ENCODE measurements at places on chromosomes 6 and 20.

DNA sequence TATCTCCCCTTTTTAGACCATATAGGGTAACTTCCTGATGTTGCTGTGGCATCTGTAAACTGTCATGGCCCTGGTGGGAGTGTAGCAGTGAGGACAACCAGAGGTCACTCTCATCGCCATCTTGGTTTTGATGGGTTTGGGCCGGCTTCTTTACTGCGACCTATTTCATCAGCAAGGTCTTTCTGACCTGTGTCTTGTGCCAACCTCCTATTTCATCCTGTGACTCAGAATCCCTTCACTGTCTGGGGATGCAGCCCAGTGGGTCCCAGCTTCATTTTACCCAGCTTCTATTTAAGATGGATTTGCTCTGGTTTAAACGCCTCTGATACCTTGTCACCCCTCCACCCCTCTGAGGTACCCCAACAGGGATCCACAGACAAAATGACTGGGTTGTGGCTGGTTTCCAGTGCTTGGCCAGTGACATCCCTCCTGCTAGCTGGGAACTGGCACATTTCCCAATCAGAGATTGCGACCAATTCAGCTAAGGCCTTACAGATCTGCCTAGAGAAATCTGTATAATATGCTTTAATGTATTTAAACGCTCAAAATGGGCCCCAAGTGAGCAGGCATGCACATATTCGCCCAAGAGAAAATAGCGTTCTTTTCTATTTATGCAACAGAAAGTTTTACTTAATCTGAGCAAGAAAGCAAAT, 315.6 kb upstream of the QKI start:
- H3K27me3 ChIP-seq, result no peaks in the 10 kb centered on the region
- peak; percentile 17 for DNase-seq
- H3K4me1 ChIP-seq, result no peaks in the 10 kb centered on the region
- no peaks in the 10 kb centered on the region for H3K36me3 ChIP-seq

DNA sequence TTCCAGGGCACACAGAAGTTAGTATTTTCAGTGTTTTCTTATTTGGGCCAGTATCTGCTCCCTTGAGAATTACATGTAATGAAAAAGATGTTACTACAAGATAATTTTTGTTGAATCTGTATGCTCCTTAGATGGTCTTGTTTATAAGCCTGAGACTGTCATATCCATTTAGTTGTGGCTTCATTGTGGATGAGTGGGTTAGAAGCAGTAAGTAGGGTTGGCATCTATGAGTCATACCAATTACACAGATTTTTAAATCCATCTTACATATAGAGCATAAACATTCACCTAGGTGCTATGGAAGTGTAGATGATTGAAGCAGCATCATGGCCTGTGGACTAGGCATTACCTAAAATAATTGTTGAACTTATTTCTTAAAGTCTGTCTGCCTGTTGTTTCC, 13.5 kb upstream of the BAG2 start:
- no peak overlapping the region for H3K27ac ChIP-seq
- H3K36me3 ChIP-seq, result peaks cover 65% of the 10 kb centered on the region
- no peak for DNase-seq
- H3K4me1 ChIP-seq, result no peaks in the 10 kb centered on the region

GRCh38 chr6:142058551-142059290, 74.0 kb upstream of the GJE1 start:
- H3K36me3 ChIP-seq, result no peaks in the 10 kb centered on the region
- no peak overlapping the region for H3K4me3 ChIP-seq
- no peak overlapping the region for H3K27ac ChIP-seq
- H3K27me3 ChIP-seq, result no peaks in the 10 kb centered on the region
- no peaks in the 10 kb centered on the region for H3K4me1 ChIP-seq

GRCh38 chr6:157989541-157990289, 8.1 kb downstream of the SYNJ2 start:
- no peak overlapping the region for H3K4me3 ChIP-seq
- H3K27ac ChIP-seq, result peak overlapping the region; percentile 78
- H3K27me3 ChIP-seq, result no peaks in the 10 kb centered on the region
- peak; percentile 79 for DNase-seq
- H3K4me1 ChIP-seq, result peaks cover 33% of the 10 kb centered on the region

DNA sequence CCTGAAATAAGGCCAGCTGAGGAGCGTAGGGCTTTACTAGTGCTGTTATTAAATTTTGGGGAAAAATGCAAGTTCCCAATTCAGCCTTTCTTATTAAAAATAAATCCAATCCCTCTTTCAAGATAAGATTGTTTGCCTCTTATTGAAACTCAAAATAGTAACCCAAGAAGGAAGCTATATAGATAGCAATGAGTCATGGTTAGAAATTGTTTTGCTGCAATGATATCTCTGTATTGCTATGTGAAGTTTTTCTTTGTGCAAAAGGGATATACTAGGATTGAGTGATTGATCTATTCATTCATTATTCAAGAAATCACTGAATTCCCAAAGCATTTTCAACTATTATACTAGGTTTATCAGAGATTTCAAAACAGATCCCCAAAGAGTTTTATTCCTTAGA, 93.0 kb upstream of the HDAC2 start:
- no peaks in the 10 kb centered on the region for H3K36me3 ChIP-seq
- H3K4me3 ChIP-seq, result no peak overlapping the region
- no peak for DNase-seq
- no peaks in the 10 kb centered on the region for H3K27me3 ChIP-seq
- no peak overlapping the region for H3K27ac ChIP-seq
- H3K4me1 ChIP-seq, result peaks cover 5% of the 10 kb centered on the region

GRCh38 chr6:583116-583515, 73.8 kb downstream of the HUS1B start:
- H3K4me1 ChIP-seq, result peaks cover 3% of the 10 kb centered on the region
- H3K36me3 ChIP-seq, result no peaks in the 10 kb centered on the region
- no peak overlapping the region for H3K4me3 ChIP-seq
- H3K27me3 ChIP-seq, result no peaks in the 10 kb centered on the region
- no peak for DNase-seq
- peak overlapping the region; percentile 28 for H3K27ac ChIP-seq

DNA sequence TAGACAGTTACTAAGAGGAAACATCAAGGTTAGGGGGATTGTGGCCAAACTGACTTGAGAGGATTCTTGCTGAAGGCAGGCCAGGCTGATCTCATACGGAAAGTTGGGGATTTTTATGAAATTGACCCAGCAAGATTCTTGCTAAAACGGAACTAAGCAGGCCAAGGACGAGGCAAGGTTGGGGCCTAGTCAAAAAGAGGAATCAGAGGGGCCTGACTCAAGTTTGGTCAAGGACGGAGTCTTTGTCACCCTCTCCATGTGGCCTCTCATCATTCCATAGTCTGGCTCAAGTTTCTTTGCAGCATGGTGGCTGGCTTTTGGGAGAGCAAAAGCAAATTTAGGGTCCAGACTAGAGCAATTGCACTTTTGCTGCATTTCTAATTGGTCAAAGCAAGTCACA, 7.9 kb upstream of the HECA start:
- H3K27ac ChIP-seq, result no peak overlapping the region
- no peaks in the 10 kb centered on the region for H3K27me3 ChIP-seq
- H3K4me1 ChIP-seq, result no peaks in the 10 kb centered on the region
- no peak for DNase-seq

DNA sequence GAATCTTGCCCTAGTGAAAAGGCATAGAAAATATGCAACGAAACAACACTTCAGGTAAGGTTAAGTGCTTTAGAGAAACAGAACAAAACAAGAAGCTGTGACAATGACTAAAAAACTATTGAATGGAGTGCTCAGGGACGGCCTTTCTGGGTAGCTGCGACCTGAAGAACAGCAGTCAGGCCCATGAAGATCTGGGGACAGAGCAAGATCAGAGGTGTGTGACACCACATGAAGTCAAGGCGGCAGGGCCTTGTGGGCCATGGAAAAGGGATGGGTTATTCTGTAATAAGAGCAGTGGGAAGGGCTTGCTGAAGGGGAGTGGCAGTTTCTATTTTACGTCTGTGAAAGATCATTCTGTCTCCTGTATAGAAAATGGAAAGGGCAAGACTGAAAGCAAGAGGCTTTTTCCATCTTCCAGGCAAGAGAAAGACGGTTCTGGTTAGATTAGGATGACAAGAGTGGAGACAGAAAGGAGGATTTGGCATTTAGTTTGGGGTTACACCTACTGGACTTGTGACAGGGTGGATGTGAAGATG, 5.1 kb downstream of the UBE2V1 start:
- no peak overlapping the region for H3K4me3 ChIP-seq
- H3K27ac ChIP-seq, result no peak overlapping the region
- no peaks in the 10 kb centered on the region for H3K27me3 ChIP-seq
- no peak for DNase-seq

DNA sequence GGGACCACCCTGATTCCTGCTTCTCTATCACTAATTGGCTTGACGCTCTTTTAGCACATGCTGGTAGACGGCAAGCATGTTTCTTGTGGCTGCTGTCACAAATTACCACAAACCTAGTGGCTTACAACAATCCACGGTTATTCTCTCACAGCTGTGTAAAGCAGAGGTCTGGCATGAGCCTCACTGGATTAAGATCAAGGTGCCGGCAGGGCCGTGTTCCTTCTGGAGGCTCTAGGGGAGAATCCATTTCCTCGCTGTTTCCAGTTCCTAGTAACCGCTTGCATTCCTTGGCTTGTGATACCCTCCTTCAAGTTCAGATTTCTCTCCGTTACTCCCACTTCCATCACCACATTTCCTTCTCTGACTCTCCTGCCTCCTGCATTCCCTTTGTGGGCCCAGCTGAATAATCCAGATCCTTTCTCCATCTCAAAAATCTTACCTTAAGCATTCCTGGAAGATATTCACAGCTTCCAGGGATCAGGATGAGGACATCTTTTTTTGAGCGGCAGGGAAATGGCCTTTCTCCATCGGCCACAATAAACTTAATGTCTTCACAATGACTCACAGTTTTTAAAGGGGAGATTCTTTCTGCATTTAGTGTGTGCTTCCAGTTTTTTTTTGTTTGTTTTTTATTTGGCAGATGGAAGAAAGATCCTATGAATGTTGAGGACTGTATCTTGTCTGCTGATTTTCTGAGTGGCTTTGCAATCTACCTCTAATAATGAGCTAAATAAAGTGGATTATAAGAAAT, 39.9 kb downstream of the BMP6 start:
- H3K4me1 ChIP-seq, result no peaks in the 10 kb centered on the region
- no peak overlapping the region for H3K4me3 ChIP-seq
- H3K27me3 ChIP-seq, result peaks cover 8% of the 10 kb centered on the region
- no peak for DNase-seq
- no peaks in the 10 kb centered on the region for H3K36me3 ChIP-seq

GRCh38 chr6:36626636-36627035, 32.5 kb downstream of the SRSF3 start:
- no peaks in the 10 kb centered on the region for H3K27me3 ChIP-seq
- peaks cover 6% of the 10 kb centered on the region for H3K4me1 ChIP-seq
- no peak overlapping the region for H3K27ac ChIP-seq
- no peaks in the 10 kb centered on the region for H3K36me3 ChIP-seq

DNA sequence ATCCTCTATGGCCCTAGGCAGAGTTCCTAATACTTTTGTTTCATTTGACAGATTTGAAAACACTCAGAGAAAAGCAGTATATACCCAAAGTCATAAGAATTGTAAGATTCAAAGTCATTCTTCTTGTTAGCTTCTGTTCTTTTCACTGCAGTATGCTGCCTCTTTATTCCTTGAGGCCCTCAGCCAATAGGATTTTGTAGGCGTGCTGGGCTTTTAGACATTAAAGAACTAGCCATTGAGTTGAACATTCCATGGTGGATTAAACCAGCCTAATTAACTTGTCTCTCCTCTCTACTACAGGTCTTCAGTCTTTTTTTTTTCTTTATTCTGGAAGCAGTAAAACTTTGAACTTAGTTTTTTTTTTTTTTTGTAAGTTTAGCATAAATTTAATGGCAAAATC, 186.3 kb downstream of the PLCB4 start:
- H3K4me3 ChIP-seq, result no peak overlapping the region
- no peak for DNase-seq
- no peaks in the 10 kb centered on the region for H3K27me3 ChIP-seq
- H3K4me1 ChIP-seq, result no peaks in the 10 kb centered on the region

DNA sequence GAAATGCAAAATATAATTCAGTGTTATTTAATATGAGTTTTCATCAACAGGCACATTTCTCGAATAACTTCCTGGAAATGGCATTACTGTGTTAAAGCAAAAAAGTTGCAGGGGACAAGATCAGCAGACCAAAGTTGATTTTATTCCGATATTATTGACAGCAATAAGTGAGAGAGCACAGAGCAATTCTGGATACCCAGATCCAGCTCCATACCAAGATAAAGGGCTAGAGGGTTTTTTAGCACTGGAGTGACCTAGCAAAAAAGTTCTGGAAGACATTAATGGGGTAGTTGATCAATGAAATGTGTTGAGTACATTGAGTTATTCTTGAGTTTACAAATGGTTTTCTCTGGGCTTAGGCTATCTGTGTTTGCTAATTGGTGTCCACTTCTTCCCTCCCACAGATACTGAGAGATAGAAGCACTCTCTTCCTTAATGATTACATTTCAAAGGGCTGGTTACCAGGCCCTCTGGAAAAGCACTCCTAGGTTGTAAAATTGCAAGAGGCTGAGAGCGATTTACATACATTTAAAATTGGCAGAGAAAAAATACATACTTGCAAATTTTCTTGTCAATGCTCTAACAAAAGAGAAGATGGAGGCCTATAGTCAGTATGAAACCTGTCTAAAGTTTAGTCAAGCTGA, 47.0 kb upstream of the MANEA start:
- no peak overlapping the region for H3K27ac ChIP-seq
- no peak overlapping the region for H3K4me3 ChIP-seq
- H3K36me3 ChIP-seq, result no peaks in the 10 kb centered on the region
- DNase-seq, result no peak

DNA sequence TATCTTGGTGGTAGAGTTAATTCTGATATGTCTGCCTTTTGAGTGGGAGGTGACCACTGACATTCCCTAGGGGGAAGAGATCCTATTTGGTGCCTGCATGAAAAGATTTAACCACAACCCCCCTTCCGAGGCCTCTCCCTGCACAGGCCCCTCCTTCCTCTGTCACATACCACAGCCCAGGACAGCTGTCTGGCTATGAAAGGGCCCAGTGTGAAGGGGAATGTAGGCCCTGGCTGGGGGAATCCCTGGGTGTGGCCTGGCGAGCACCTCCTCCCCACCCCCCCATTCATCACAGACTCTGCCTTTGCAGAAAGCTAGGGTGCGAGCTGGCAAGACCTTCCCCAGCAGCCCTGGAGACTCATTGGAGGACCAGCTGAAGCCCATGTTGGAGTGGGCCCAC, 27.4 kb upstream of the MAPRE1 start:
- DNase-seq, result no peak
- H3K36me3 ChIP-seq, result no peaks in the 10 kb centered on the region
- H3K4me3 ChIP-seq, result no peak overlapping the region
- H3K27me3 ChIP-seq, result no peaks in the 10 kb centered on the region
